Cardiac muscle cell (in vitro differentiated cells and primary cell): ENCODE measurements at places on chromosomes 4 and X. TPM values are rescaled to one million over a fixed set of nuclear protein-coding genes. Genes with fewer than 3 reads are reported as not detected.

DNA sequence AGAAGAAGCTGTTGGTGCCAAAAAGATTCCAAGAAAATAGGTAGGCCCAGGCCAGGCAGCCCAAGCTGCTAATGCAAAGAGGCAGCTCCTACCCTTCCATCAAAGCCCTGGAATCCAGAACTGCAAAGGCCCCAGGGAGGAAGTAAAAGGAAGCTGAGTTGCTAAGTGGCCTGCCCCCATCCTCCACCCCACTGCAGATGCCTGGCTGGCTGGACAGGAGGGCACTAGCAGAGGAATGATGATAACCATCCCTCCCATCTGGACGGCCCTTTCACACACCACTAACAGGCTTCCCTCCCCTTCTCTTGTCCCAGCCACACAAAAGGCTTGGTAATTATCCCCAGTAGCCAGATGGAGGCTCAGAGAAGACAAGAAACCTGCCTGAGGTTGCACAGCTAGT lies 32.4 kb upstream of the PJA1 start:
- no peak for DNase-seq

DNA sequence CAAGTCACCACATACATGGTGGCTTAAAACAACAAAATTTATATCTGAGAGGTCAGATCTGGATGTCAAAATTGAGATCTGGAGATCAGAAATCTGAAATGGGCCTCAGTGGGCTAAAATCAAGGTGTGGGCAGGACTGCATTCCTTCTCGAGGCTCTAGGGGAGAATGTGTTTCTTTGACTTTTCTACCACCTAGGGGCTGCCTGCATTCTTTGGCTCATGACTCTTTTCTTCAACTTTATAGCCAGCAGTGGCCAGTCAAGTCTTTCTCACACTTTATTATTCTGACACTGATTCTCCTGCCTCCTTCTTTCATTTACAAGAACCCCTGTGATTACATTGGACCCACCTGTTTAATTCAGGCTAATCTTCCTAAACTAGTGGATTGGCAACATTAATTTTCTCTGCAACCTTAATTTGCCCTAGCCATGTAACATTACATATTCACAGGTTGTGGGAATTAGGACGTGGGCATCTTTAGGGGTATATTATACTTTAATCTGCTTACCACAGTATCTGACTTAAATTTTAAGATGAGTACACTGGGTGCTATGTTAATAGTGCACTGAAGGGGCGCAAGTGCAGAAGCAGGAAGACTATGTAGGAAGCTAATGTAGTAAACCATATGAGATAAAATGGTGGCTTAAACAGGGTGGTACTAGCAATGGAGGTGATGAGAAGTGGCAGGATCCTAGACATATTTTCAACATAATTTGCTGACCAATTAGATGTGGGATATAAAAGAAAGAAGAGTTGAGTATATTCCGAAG lies 188.0 kb downstream of the SLC4A4 start:
- no peak for DNase-seq

DNA sequence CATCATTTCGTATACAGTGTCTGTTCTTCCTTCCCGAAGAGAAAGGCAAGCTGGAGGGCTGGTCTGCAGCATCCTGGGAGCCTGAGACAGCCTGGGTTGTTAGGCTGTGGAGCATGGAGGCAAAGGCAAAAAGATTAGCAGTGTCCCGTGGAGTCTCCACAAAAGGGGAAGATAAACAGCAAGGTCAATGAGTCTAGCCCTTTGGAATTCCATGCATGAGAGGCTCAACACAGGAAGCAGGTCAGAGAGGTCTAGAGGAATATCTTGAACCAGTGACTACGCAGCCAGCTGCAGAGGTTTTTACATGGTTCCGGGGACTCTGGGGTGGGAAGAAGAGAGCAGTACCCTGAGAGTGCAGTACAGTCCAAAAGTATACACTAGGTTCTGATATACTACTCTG lies 12.2 kb upstream of the MCF2 start:
- DNase-seq: peak; percentile 33

DNA sequence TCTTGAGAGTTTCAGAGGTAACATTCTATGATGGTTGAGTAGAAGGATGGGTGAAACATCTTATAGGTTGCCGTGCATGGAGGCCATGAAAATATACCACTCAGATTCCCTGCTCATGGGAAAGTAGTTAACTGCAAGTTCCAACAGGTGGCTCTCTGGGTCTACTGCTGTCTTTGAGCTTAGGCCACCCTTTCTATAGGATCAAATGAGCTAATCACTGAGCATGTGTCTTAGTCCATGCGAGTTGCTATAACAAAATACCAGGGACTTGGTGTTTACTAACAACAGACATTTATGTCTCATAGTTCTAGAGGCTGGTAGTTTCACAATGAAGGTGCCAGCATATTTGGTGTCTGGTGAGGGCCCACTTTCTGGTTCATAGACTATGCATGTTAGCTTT lies 144.8 kb upstream of the UNC5C start:
- no peak for DNase-seq

GRCh38 chr4:38056011-38056685 lies 96.0 kb downstream of the PTTG2 start:
- peak; percentile 24 for DNase-seq

DNA sequence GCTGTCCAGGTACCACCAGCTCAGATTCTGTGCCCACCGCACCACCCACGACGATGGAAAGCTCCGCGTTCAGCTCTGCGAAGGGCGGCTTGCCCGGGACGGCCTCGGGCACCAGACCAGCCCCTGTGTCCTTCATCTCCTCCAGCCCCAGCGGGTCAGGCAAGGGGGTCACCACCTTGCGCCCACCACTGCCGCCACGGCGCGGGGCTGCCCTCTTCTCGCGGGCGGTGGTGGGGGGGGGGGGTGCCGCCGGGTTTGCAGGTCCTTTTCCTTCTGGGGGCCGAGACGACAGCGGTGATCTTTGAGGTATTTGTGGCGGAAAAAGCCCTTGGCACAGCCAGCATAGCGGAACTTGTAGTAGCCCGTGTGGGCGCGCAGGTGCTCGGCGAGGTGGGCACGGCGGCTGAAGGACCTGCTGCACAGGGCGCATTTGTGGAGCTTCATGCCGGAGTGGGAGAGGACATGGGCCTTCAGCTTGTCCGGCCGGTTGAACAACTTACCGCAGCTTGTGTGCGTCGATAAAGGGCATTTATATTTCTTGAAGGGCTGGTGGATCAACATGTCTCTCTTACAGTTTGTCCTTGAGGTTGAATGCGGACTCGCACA lies 50.9 kb downstream of the CFAP299 start:
- DNase-seq: no peak

DNA sequence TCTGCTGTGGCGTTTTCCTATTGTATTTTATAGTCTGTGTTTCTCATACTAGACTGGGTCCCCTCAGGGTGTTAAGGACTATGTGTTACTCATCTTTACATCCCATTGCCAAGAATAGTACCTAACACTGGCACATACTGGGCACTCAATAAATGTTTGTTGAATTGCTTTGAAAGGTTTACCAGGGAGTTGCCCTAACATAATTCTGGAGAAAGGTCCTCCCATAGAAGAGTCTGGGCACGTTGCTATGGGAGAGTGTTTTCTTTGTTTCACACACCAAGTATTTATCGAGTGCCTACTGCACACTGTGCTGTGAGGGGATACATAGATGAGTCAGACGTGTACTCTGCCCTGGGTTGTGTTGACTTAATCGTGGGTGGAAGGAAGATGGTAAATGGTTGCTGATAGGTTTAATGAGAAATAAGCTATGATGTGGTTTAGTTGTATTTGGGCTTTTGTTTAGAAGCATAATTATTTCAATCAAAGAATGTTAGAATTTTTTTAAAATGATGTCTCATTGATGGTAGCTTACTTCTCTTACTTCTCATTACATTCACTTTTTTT lies 42.9 kb downstream of the AFF1 start:
- no peak for DNase-seq

DNA sequence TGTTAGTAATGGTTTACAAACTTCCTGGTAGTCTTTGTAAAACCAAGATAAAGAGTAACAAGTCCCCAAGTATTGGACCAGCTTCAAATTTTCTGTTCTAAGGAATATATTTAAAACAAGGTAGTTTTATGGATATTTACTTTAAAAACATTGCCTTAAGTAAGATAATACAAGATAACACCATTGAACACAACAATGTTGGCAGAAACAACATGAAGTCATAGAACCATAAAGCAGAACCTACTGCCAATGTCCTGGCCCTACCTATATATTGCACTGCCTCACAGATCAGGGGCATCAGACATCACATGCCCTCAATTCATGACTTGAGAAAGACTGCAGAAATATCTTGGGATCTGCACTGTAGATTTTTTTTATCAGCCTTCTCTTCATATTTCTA lies 1176.2 kb downstream of the PCDH7 start:
- DNase-seq: no peak

- DNase-seq: no peak
Measured at GRCh38 chr4:55214172-55214571, 88.8 kb upstream of the KDR start.

- no peak for DNase-seq
Measured at GRCh38 chr4:174358410-174358809, 74.7 kb downstream of the CEP44 start.

- DNase-seq: no peak
Measured at GRCh38 chrX:38850807-38851544, 49.7 kb downstream of the MID1IP1 start.

DNA sequence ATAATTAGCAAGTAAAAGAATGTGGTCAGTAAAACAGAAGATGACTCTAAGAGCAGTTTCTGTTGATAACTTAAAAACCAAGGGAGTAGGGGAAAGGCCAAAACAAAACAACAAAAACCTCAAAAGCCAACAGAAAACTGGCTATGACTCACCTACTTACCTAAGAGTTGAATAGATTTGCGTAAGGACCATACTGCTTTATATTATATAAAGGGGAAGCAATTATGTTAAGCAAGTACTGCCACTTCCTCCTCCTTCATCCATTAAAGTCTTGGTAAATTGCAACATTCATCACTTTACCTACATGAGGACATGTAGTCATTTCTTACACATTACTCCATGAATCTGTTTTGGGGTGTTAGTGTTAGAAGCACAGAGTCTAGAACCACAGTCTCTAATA lies 85.9 kb upstream of the FAM47A start:
- DNase-seq: no peak

DNA sequence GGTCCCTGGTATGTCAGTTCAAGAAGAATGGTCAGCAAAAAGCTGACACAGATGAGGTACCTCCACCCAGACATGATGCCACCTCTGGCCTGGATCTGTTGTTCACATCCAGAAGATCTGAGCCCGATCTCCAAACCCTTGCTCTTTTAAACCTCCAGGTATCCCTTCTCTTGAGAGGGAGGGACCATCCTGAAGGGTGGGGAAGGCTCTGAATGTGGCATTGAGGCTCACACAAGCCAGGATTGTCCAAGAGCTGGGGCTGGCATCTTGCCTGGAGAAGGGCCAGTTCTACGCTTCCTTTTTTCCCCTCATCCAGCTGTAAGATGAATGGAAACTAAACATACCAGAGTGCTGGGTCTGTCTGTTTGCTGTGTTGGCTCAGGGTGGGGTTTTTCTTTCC lies at the start of gene ITIH6:
Gene ITIH6, minus strand, starts transcription at position 119 of the 400 bp plus-strand sequence. Its CDS starts 45 bp downstream, at position 74.
- DNase-seq: no peak

GRCh38 chr4:3205995-3206394 lies 43.0 kb upstream of the MSANTD1 start:
- no peak for DNase-seq

- no peak for DNase-seq
Measured at GRCh38 chr4:147704846-147705245, 20.9 kb upstream of the PRMT9 start.

GRCh38 chr4:147802346-147802745 lies 70.5 kb downstream of the ARHGAP10 start:
- no peak for DNase-seq

GRCh38 chr4:136246876-136247275 lies 1285.4 kb downstream of the PCDH18 start:
- DNase-seq: no peak

- no peak for DNase-seq
Measured at GRCh38 chrX:18890049-18890381, 93.9 kb downstream of the PHKA2 start.

GRCh38 chr4:8079916-8080753 lies 78.5 kb downstream of the ABLIM2 start:
- no peak for DNase-seq

DNA sequence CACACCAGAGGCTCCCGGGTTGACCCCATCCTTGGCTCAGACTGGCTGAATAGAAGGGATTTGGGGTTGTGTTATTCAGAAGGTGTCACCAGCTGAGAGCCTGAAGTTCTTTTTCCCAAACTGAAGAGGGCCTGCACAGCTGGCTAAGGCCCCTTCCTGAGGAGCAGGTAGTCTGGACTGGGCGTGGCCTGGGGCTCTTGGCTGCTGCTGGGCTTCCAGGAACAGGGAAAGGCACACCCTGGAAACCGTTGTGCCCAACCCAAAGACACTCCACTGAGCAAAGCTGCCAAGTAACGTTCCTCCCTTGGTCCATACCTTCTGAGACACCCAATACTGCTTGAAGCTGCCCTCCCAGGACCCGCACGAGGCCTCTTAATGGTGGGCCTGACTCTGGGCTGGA lies 8.3 kb upstream of the CXCR3 start:
- no peak for DNase-seq

DNA sequence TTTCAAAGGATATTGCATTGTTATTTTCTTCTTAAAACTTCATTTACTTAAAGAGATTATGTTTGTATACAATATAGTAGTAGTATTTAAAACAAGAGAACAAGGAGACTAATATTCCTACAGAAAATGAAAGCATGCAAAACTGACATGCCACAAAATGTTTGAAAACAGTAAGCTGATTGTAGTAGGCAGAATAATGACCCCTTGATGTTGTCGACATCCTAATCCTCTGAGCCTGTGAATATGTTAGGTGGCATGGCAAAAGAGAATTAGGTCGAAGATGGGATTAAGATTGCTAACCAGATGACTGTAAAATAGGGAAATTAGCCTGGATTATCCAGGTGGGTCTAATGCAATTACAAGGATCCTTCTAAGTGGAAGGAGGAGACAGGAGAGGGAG lies 522.2 kb upstream of the NR3C2 start:
- DNase-seq: no peak

ZAR1 gene
- polyA plus RNA-seq: not detected in 2 replicates

PABPC4L gene
- polyA plus RNA-seq: 2.3 and 3.9 TPM in 2 replicates

PAGE1 gene
- not detected in 2 replicates for polyA plus RNA-seq

CSAG3 gene
- polyA plus RNA-seq: not detected in 2 replicates

ASB12 gene
- 0.75 and 1.1 TPM in 2 replicates for polyA plus RNA-seq

KIT gene
- 3.2 and 4.1 TPM in 2 replicates for polyA plus RNA-seq

SLC6A14 gene
- not detected in 2 replicates for polyA plus RNA-seq

TEX13D gene
- not detected in 2 replicates for polyA plus RNA-seq

MAGEA3 gene
- not detected in 2 replicates for polyA plus RNA-seq

SSX2B gene
- polyA plus RNA-seq: not detected in 2 replicates

PRAF2 gene
- 56.2 and 76.7 TPM in 2 replicates for polyA plus RNA-seq

WDR17 gene
- 0.77 TPM in 1 of 2 replicates, not detected in the other for polyA plus RNA-seq

SORCS2 gene
- 0.92 and 4.4 TPM in 2 replicates for polyA plus RNA-seq
